Ammon's horn (tissue), 1 donor: ENCODE measurements at places on chromosomes 11 and 22.

GRCh38 chr22:37069719-37070118 is 18.2 kb downstream of the KCTD17 start:
- DNase-seq: no peak

DNA sequence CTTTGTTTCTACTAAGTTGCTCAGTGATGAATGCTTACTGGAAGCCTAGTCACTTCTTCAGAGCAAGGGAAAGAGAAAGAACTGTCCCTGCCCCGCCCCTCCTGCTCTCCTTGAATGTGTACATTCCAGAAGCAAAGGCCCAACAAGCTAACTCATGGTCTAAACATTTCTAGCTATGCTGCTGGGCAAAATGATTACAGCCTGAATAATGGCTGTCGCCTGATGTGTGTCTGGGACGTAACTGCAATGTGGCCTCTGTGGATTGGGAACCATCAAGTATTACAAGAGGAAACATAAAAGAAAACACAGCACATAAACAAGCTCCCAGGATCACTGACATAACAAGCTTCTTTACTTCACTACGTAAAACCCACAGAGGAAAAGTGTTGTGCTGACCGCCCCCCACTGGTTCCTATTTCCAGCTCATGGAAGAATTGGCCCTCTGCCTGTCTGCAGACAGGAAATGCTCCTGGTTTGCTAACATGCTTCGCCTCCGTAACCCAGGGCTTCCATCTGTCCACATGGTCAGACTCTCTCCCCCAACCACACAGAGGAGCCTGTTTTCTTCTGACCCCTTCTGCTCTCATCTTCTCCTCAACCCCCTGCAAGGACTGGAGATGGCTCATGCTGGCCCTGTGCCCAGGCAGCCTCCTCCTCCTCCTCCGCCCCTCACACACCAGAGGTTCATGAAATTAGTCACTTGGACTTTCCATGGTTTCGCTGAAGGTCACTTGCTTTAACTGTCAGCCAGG is 187.2 kb downstream of the MAML2 start:
- DNase-seq: peak; percentile 74

- no peak for DNase-seq
Observed at GRCh38 chr11:87954476-87954875, 220.8 kb downstream of the RAB38 start.

- DNase-seq: no peak
Observed at GRCh38 chr11:5367448-5368074, 16.1 kb upstream of the OR51M1 start.

- peak; percentile 55 for DNase-seq
Observed at GRCh38 chr11:112795911-112796649, 165.1 kb upstream of the NCAM1 start.

- DNase-seq: no peak
Observed at GRCh38 chr22:17284888-17285287, 65.7 kb upstream of the ADA2 start.

DNA sequence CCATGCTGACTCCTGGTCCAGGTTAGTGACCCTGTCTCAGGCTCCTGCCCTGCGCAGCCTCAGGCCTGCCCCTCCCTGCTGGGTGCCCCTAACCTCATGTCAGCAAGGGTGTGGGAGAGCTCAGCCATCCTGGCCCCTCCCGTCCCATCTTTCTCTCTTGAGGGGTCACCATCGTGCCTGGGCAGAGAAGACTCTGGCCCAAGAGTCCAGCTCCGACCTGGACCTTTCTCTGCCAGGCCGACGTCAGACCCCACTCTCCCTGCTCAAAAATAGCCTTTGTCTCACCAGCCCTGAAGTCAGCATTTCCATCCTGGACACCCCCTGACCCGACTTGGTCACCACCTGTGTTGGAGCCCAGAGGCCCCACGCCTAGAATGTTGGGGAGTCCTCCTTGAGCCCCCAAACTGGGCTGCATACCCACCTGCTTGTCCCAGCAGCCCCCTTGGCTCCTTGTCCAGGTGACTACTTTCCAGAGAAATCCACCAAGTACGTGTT is 4.9 kb downstream of the SCGB1C1 start:
- no peak for DNase-seq

GRCh38 chr11:44992181-44992582 is 41.5 kb upstream of the TP53I11 start:
- DNase-seq: no peak

DNA sequence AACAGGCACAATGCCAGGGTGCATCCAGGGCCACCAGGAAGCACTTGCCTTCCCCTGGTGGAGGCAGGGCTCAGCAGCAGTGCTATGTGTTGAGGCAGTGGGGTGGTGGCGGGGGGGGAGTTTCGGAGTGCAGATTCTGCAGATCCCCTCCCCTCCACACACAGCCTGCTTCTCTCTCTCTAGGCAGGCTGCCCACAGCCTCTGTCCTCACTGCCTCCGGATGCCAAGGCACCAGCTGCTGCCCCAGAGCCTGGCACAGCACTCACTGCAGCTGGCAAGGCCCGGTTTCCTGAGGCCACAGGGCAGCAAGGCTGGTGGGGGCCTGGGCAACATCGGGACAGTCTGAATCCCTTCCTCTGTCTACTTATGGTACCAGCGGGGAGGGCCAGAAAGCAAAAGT is 35.8 kb downstream of the NRXN2 start:
- DNase-seq: peak; percentile 99

DNA sequence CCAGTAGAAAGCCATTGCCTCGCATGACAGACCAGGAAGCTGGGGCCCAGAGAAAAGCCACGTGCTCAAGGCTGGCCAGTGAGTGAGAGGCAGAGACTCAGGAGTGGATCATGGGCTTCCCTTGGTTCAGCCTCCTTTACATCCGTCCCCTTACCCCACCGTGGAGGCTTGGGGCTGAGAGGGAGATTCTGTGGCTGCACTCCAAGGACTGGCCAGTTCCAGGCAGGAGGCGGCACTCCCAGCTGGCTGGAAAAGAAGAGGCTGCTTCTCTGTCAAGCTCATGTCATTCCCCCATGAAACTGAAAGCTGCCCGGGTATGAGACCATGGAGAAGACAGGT is 6.6 kb upstream of the ASCL2 start:
- no peak for DNase-seq

- DNase-seq: peak; percentile 88
Observed at GRCh38 chr22:37316875-37317371, 34.6 kb downstream of the CYTH4 start.

GRCh38 chr11:79768343-79768742 is 327.5 kb upstream of the TENM4 start:
- no peak for DNase-seq

DNA sequence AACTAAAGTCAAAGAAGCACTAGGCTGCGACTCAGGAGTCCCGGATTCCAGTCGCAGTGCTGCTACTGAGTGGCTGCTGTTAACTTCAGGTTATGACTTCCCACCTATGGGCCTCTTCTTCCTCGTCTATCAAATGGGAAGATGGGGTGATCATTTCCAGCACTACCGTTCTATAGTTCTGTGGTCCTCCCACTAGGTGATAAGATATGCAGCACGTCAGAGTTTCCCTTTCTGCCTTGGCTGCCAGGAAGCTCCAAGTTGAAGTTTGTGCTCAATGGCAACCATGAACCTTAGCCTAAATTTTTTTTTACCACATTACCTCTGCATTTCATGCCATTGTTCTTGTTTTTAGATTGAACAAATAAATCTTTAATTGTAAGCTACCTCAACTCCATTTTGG is 38.7 kb downstream of the ALX4 start:
- no peak for DNase-seq

GRCh38 chr22:47215851-47216250 is 453.4 kb downstream of the TBC1D22A start:
- DNase-seq: no peak

DNA sequence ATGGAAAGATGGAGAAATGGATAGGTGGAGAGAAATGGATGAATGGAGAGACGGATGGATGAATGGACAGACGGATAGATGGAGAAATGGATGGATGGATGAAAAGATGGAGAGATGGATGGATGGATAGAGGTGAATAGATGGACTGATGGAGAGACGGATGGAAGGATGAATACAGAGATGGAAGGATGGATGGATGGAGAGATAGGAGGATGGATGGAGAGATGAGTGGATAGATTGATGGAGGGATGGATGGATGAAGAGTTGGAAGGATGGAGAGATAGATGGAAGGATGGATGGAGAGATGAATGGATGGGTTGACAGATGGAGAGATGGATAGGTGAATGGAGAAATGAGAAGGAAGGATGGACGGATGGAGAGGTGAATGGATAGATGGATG is 63.7 kb downstream of the FLRT1 start:
- no peak for DNase-seq

DNA sequence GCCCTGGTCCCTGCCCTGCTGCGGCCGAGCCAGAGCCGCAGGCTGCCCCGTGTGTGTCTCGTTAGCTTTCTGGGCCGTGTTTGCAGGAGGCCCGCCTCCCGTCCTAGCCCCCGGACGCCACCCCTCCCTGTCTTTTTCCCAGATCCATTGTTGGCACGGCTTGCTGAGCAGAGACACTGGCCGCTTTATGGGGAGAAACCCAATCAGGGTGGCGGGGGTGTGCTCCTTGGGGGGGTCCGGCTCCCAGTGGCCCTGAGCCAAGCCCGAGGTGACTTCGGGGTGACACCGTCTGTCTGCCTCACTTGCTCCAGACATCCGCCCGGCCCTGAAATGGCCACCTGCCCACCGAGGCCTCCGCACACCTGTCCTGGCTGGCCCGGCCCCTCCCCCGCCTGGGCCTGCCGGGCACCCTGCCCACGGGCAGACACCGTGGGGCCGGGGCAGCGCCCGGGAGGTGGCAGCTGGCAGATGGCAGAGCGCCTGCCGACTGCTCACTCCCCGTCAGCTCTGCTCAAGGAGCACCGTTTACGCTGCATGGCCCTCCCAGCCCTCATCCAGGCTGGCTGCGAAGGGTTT is 43.1 kb upstream of the PPARA start:
- peak; percentile 93 for DNase-seq

DNA sequence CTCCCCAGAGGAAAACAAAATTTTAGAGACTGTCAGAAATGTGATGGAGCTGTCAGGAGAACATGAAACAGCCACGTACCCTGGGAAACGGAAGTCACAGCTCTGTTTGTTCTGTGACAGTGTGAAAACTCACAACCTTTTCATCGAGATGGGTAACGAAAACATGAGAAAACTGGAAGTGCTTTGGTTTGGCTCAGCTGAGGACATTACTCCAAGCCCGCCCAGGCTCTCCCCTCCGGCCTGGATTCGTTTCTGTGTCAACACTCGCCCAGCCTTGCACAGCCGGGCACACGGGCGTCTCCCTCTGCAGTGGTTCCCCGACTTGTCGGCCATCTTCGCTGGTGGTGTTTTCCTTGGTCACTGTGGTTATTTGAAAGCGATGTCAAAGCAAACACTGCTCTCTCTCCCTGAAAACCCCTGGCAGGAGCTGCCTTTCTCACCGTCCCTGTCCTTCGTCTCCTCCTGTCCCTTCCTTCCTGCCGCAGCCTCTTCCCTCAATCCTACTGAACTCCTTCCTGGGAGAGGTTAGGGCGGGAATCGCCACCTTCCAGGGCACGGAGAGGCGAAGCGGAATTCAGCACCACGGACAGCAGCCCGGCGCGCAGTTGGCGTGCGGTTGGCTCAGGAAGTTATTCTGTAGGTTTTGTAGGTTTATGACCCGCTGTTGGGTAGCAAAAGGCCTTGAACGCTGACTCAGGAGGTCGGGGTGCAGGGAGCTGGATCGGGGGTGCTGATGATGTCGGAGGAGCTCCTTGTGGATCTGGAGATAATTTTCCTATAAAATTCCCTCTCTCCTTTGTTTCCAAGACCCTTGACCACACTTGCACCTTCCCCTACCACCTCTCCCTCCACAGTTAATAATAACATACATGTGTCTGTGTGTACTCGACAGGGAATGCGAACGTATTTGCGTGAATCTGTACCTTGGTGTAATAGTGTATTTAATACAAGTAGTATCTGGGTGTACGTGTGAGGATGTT is 13.1 kb upstream of the RPS19BP1 start:
- no peak for DNase-seq

DNA sequence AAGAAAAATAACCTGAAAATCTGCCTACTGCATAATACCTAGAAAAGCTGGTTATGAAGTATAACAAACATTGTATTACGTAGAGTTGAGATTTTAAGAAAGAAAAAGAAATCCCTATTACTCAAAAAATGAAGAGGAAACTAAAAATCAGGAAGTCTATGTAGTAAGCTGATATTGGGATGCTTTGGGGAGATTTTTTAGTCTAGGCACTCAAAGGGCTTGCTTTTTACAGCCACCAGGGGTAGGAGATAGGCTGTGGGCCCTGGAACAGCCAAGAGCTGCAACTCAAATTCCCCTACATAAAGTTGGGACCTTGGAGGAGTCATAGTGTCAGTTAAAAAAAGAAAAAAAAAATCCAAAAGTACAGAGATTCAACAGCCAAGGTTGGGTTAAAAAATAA is 90.4 kb downstream of the RELT start:
- no peak for DNase-seq

DNA sequence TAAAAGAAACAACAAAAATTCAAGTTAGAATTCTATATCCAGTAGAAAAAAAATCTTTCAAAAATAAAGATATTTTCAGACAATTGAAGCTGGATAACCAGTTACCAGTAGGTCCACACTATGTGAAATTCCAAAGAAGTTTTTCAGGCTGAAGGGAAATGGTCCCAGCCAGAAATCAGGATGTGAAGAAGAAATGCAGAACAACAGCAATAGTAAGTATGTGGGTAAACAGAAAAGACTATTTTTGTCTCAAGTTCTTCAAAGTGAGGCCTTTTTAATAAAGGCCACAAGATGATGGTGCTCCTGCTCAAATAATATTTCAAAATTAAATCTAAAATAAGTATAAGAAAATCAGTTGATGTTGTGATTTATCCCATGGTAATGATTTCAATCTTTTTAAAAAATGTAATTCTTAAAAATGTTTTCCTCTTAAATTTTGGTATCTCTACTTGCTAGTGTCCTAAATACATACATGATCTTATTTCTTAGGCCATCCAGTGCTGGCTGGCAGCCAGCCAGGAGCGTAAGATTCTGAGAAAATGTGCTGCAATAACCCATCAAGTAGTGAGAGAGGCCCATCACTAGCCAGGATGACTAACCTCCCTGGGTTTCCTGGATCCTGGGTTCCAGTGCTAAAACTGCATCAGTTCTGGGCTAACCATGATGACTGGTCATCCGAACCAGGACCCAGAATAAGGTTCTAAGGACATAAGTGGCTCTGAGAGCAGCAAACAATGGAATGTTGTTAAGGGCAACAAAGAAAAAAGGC is 15.6 kb upstream of the UCP3 start:
- DNase-seq: no peak

DNA sequence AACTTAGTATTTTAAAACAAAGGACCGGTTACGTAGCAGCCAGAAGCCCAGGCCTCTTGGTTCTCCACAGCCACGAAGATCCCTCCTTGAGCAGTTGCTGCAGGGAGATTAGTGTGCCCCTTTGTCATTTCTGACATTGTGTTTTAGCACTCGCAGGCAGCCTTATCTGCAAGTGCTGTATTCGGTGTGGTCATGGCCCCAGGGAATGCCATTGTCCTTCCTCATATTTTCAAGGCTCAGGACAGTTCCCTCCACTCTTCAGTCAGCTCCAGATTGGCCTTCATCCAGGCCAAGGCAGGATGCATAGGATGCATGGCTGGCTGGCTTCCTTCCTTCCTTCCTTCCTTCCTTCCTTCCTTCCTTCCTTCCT is 88.5 kb downstream of the ZBTB16 start:
- DNase-seq: no peak
